Activated naive CD4-positive, alpha-beta T cell treated with anti-CD3 and anti-CD28 coated beads, Interleukin-2, amount 50 U/mL, for 16 hours (primary cell): ENCODE measurements at places on chromosomes 5 and 9.

GRCh38 chr5:10275460-10275859 is 25.4 kb downstream of the CCT5 start:
- DNase-seq = no peak

DNA sequence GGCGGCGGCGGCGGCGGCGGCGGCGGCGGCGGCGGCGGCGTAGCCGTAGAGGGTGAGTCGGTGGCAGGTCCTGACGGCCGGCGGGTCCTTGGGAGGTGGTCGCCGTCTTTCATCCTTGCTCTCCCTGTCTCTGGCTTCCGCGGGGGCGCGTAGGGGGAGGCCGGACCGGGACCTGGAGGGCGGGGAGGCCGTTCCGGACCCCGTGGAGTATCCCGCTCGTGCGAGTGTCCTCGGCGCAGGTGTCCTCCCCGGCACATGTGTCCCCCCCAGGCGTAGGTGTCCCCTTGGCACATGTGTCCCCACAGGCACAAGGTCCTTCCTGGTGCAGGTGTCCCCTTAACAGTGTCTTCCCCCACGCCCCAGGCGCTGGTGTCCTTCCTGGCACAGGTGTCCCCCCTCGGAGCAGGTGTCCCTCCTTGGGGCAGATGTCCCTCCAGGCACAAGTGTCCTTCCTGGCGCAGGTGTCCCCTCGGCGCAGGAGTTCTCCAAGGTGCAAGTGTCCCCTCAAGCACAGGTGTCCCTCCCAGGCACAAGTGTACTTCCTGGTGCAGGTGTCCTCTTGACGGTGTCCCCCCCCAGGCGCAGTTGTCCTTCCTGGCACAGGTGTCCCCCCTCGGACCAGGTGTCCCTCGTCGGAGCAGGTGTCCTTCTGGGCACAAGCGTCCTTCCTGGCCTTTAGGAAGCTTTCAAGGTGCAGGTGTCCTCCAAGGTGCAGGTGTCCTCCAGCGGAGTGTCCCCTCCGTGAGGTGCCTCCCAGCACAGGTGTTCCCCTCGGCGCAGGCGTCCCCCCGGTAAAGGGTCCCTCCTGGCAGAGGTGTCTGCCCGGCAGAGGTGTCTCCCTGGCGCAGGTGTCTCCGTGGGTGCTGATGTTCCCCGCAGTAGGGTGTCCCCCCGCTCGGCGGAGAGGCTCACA is 519 bp downstream of the EXOC3 start:
- peak; percentile 54 for DNase-seq

DNA sequence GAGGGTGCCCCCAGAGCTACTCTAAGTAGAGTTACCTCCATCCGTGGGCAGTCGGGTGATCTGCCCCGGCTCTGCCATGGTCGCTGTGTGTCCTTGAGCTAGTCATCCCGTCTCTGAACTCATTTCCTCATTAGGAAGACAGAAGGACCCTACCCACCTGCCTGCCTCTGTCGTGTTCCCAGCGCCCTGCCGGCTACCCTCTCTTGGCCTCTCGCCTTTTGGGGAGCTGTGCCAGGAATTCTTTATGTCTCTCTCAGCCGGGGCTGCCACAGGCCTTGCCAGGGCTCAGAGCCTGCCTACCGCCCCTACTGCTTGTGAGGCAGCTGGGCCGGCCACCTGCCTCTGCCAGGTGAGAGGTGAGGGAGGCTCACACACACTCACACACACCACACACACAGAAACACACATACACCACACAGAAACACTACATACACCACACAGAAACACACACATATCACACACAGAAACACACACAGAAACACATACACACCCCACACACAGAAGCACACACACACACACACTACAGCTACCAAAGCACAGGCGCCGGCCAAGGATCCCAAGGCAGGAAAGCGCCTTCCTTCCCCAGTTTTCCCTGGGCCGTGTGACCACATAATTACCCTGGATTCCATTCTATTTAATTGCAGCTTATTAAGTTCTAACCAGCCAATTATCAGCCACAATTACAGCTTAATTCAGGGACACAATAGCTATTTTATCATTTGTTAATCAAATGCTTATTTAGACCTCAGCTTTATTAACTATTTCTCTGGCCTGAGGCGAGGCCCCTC is 41.7 kb downstream of the UNC5A start:
- DNase-seq = no peak

DNA sequence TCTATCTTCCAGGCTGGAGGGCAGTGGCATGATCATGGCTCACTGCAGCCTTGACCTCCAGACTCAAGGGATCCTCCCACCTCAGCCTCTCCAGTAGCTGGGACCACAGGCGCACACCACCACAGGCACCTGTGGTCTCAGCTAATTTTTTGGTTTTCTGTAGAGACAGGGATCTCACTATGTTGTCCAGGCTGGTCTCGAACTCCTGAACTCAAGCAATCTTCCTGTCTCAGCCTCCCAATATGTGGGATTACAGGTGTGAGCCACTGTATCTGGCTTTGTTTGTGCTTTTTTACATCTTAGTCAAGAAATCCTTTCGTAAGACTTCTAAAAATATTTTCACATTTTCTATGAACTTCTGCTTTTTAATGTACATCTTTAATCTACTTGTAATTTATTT is 116.9 kb downstream of the DENND1A start:
- no peak for DNase-seq

- no peak for DNase-seq
These were observed 27.2 kb downstream of the ARHGAP26 start for GRCh38 chr5:142797420-142797819.

DNA sequence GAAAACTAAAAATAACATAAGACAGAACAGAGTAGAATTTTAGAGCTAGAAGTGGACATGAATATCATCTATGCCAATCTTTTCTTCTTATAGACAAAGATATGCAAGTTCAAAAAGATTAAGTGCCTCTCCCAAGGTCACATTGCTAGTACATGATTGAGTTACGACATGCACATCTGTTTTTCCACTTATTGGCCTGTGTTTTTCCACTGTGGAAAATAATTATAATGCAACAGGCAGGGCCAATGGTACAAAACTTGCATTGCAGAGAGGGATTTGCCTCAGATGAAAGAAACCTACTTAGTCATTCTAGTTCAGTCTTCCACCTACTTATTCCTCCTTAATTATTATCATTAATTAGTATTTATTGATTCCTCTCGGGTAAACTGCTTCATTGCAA is 407.8 kb upstream of the SGCD start:
- DNase-seq = no peak

GRCh38 chr5:119274767-119275130 is 81.1 kb upstream of the TNFAIP8 start:
- no peak for DNase-seq

GRCh38 chr5:124061663-124062062 is 549.7 kb downstream of the CSNK1G3 start:
- DNase-seq = no peak

- no peak for DNase-seq
These were observed 63.8 kb downstream of the PHAX start for GRCh38 chr5:126664586-126664985.

GRCh38 chr5:74394916-74395880 is 245.3 kb downstream of the ENC1 start:
- no peak for DNase-seq
